ENCODE measurements at places on chromosomes 7 and 10.

GRCh38 chr7:77802557-77803405 lies 4.2 kb downstream of the PHTF2 start:
- DNase-seq = no peak

GRCh38 chr7:234708-235553 lies 42.6 kb downstream of the FAM20C start:
- DNase-seq = no peak

DNA sequence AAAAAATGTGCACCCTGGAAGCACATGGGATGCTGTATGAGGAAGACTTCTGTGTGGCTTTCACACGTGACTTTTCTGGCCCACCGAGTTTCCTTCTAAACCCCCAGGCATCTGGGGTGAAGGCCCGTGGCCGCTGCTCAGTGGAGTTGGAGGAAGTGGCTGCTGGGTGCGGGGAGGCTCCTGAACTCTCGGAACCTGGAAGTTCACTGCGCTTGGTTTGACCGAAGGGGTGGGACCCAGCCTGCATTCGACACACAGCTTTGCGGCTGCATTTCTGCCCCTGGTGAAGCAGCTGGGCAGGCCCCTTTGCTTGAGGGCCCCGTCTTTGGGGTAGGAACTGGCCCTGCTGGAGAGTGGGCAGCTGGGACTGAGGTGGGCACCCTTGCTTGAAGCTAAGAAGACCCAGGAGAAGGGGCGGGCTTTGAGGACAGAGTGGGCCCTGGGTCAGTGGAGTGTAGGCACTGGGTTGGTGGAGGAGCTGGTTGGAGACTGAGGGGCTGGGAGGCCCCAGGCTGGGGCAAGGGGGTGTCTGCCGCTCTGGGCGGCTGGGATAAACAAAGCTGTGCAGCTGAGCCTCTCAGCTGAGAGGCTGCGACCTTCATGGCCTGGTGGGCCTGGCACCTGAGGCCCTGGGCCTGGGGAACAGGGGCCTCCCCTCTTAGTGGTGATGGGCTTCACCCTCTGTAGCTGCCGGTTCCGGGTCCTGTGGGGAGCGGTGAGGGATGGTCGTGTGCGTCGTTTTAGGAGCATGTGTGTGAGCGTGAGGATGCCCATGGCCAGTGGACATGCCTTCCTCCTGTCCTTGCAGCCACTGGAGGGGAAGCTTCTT lies 78.0 kb downstream of the INPP5A start:
- DNase-seq = no peak

- DNase-seq = peak; percentile 27
Observed at GRCh38 chr10:62426086-62426485, 51.9 kb downstream of the ZNF365 start.

DNA sequence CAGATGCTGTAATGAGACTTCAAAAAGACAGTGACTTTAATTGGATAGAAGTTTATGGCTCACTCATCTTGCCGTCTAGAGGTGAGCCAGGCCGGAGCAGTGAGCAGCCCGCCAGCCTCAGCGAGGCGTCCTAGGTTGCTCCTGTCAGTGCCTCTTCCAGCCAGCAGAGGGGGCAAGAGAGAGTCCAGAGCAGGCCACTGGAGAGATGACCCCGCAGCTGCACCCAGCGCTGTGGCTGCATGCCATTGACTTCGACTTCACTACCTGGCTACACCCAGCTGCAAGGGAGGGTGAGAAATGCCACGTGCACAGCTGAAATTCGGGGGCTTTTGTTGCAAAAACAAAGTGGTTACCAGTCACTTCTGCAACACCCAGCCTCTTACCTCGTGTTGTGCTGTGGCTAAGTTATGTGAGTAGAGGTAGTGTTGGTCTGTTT lies 26.5 kb downstream of the NUB1 start:
- DNase-seq = peak; percentile 58

DNA sequence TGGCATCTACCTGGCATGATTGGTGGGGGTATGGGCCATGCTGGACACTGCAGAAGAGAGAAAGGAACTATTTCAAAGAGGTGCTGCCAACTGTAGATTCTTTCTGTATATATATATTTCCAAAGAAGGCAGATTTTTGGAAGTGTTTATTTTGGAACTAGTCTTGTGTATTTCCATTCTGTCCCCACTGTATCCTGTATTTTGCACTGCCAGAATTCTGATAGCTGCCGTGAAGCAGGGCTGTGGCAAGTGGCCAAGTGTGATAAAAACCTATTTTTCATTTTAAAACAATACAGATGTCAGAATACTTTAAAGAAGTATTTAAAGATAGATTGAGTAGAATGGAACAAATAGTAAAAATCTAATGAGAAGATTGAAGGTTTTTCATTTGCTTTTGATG lies 17.1 kb downstream of the MCU start:
- no peak for DNase-seq

- DNase-seq = no peak
Observed at GRCh38 chr7:106041140-106041717, 70.9 kb downstream of the SYPL1 start.

DNA sequence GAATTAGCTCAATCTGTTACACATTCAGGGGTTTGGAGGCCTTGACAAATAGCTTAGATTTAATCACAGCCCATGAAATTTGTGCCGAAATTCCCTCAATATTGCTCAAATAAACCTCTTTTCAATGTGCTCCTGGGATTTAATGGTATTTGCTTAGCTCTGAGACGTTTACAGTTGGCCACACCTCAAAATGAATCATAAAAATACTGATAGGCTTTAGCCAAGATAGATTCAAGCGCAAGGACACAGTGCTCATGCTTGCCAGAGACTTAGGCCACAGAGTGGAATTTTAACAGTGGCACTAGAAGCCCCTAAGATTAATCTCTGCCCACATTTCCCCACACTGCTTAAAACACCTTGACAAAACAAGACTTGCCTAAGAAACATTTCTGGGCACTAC lies 2.3 kb upstream of the SEMA3C start:
- DNase-seq = no peak

DNA sequence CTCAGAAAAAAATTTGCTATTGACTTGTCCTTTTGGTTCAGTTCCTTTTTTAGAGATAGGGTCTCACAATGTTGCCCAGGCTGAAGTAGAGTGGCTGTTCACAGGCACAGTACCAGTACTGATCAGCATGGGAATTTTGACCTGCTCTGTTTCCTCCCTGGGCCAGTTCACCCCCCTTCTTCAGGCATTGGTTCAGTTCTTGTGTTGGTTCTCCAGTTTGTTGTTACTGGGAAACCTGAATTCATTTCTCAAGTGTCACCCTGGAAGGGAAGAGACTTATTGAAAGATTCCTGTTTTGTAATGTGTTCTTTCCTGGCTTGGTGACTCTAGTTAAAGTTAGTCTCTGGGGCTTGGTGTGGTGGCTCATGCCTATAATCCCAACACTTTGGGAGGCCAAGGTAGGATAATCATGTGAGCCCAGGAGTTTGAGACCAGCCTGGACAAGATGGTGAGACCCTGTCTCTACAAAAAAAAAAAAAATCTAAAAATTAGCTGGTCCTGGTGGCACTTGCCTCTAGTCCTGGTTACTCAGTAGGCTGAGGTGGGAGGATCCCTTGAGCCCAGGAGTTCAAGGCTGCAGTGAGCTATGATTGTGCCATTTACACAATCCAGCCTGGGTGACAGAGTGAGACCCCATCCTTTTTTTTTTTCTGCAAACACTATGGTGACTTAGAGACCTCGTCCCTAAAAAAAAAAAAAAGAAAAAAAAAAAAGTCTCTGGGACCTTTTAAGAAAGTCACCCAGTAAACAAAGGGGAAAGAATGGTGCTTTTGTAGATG lies 52.7 kb downstream of the CNNM2 start:
- DNase-seq = no peak

DNA sequence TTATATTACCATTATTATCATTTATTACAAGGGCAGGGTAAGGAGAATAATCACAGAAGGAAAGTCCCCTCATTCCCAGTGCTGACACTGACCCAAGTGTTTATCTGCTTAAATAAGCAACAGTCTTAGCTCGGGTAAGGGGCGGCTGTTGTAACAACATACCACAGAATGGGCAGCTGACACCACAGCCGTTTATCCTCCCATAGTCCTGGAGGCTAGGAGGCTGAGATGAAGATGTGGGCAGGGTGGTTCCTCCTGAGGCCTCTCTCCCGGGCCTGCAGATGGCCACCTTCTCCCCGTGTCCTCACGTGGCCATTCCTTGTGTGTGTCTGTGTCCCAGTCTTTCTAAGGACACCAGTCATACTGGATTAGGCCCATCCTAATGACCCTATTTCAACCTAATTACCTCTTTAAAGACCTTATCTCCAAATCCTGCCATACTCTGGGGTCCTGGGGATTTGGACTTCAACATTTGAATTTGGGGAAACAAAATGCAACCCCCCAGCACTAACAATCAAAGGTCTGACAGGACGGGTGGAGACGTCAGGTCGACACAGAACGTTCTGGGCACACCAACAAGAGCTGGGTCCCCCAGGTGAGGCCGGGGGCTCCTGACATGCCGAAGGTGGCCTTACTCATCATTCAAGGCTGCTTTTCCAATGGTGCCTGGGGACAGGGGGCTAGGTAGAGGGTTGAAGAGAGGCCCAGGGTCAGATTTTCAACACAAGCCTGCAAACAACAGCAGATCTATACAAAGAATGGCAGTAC lies 93.5 kb downstream of the TNS3 start:
- no peak for DNase-seq

Data from stimulated activated CD4-positive, alpha-beta T cell treated with anti-CD3 and anti-CD28 coated beads, Interleukin-15, amount 100 ng/mL, for 48 hours (primary cell).